ENCODE measurements at places on chromosomes 6 and 20.

DNA sequence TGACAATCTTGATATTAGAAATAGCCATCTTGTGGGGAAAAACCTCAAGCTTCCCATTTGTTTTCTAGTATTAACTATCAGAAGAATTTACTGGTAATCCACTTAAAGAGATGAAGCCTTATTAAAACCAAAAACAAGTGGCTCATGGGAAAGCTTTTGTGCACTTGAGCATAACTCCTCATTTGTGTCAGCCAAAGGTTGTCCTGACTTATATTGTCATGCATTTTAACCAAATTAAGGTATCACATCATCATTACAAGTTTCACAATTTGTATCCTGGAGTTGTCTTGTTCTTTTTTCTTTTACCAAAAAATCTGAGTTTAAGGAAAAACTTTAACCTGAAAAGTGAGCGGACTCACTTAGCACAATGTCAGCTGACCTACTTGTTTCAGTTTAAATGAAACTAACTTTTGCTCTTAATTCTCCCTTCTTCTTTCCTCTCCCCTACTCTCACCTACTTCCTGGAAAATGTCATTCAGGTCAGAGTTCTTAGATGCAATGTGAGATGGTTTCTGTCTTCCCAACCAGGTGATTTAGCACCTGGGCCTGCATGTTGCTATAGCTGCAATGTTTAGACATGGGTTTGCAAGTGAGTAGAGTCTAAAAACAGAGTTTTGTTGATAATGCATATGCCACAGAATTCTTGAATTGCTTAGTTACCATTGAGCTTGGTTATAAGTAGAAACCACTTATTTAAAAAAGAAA lies 82.8 kb downstream of the TNFAIP3 start:
- no peak for DNase-seq

GRCh38 chr6:139172567-139172966 lies 37.7 kb downstream of the HECA start:
- DNase-seq: no peak

DNA sequence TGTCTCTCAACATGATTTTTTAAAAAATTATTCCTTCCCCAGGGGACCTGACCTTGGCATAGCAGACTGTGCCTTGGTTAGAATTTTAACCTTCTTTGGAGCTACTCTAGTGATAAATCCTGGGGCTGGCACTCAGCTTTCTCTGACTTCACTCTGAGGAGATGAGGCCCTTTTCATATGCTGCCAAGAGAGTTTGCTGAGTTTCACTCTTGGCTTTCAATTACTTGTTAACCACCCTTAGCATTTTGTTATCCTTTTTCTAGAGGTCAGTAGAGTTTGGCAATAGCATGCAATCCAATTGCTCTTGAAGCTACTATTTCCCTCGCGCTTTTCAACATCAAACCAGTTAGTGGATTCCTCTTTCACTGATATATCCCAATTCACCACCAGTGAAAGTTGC lies 920.3 kb downstream of the EYS start:
- DNase-seq: no peak

DNA sequence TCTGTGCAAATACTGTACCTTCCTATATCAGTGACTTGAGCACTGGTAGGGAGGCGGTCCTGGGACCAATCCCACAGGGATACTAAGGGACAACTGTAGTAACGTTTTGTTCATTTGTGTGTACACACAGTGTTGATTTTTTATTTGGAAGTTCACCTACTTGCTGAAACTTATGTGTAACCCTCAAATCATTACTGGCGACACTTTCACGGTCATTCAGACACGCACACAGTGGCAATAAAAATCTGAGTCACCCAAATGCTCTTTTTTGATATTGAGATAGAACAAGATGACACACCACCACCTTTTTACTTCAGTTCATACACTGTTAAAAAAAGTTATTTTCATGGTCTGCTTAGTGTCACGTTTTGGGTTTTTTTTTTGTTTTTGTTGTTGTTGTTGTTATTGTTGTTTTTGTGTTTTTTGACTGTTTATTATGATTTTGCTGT lies 79.8 kb downstream of the QKI start:
- DNase-seq: no peak

DNA sequence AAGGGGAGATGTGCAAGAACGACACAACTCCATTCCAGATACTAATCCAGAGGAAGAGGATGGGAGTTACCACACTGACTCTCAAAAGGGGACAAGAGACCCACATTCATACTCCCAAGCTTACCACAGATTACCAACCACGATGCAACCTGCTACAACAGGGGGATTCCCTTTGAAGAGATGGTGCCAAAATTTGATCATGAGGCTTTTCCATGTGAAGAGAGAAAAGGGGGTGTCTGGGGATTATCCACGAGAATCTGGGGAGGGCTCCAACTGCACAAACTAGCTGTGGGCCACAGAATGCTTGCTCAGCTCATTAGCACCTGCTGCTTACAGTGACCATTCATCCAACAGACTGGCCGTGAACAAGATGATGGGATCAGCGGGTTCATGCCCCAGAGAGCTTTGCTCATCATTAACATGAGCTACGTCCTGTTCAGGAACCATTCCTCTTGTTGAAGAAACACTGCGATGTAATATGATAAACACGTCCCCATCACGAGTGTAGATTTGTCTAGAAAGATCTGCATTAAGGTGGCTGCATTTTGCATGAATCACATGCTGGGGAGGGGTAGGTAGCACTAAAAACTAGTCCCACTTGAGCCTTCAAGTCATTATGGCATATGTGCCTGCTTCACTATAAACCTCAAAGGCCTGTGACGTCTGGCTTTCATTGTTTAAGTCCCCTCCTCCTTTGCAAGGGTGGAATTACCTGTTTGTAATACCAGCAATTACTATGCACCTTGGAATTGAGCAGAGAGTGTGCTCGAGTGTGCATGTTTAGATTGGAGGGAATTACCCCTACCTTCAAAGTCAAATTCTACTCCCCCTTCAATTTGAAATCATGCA lies 4.0 kb downstream of the PLAGL2 start:
- no peak for DNase-seq

GRCh38 chr6:130020073-130020906 lies 1.9 kb downstream of the L3MBTL3 start:
- no peak for DNase-seq

DNA sequence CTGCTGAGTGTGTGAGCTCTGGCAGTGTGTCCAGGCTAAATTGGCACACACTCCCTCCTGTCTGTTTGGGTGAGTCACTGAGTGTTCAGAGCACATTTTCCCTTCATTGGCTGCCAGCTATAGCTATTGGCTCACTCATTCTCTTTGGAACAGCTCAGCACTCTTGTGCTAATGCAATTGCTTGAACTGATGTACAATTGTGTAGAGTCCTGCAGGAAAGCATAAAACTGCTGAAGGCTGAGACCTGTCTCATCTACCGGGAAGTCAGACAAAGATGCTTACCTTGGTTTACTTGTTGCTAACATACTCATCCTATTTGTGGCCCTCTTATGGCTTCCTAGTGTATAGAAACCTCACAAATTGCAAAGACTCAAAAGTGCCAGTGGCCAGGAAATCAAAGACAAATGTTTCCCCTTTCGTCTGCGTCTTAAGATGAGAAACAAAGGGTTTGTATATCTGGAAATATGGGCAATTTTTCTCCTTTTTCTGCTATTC lies 351.0 kb downstream of the BCKDHB start:
- DNase-seq: peak; percentile 8

GRCh38 chr6:25930532-25931410 lies at the start of gene SLC17A2:
Gene SLC17A2 (minus strand): TSS chr6:25930691. CDS start chr6:25925796, 4,895 bp downstream.
- no peak for DNase-seq

DNA sequence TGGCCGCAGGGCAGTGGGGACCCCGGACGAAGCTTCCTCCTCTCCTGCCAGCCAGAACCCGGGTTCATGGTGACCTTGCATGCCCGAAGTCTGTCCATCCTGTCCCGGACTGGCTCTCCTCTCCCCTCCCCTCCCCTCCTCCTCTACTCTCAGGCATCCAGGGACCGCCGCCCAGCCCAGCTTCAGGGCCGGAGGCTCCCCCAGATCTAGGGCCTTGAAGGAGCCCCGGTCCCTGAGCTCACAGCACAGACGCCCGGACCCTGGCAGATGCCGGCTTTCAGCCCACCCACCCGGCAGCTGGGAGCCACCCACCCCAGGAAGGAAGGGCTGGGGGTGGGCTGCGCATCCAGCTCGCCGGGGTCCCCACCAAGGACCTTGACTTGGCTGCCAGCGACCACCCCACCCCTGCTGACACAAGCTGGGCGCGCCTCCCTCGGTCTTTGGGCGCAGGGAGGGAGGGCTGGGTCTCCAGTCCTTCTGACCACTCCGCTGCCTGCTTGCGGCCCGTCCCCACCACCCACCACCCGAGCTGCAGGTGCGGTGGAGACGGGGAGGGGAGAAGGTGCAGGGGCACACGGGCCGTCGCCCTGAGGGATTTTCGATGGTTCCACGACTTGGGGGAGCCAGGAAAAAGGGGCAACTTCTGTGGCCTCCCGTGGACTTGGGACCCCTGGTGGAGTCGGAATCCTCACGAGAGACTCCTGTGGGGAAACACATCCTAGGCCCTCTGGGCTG lies 5.8 kb upstream of the ABHD16B start:
- no peak for DNase-seq

DNA sequence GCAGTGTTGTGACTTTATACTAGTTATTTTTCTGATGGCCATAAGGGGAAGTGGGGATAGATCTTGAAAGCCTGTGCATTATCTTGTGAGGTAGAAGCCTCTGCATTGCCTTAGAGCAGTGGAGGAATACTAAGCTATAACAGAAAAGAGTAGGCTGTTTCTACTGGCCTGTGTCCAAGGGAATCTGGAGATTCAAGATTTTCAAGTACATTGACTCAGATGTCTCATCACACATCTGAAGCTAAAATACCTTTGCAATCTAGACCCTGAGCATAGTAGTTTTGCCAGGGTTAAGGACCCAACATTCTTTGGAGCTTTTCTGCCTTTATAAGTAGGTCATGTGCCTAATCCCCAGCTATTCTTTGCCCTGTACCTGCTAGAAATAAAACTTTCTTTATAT lies 272.3 kb downstream of the TENT5A start:
- DNase-seq: no peak

GRCh38 chr6:37897321-37897720 lies 77.8 kb downstream of the ZFAND3 start:
- DNase-seq: no peak

DNA sequence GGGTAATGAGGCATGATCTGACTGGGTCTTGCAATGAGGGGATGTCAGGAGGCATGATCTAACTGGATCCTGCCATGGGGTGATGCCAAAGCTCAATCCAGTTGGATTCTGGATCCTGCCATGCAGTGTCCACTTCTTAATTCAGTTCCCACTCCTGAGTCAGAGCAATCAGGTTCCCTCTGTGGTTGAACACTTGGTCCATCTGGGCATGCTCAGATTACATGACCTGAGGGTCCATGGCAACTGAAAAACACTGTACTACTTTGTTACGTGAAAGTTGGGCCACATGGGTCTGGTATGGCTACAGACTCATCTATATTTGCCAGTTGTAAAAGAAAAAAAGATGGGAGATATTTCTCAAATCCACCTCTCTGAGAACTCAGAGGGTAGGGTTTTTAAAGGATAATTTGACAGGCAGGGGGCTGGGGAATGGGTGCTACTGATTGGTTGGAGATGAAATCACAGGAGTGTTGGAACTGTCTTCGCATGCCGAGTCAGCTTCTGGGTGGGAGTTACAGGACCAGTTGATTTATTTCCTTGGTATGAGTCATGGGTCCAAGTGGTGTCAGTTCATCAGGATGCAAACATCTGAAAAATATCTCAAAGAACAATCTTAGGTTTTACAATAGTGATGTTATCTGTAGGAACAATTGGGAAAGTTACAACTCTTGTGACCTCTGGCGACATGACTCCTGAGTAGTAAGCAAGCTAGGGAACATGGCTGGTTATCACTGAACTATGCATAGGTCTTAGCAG lies 21.6 kb downstream of the C6orf163 start:
- no peak for DNase-seq

- no peak for DNase-seq
These were observed 698.1 kb downstream of the DHX35 start for GRCh38 chr20:39660226-39660625.

DNA sequence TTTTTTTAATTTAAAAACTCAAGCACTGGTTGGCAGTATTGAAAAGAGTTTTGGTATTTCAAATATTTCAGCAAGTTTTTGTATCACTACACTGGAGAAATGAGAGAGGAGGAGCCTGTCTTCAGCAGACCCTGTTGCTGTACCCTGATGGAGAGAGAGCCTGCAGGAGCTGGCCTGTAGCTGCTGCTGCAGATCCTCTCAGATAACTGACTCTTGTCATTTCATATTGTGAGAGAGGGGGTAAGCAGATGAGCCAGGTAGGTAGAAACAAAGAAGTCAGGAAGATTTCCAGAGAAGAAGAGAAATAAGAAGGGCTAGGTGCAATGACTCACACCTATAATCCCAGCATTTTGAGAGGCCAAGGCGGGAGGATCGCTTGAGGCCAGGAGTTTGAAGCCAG lies 64.1 kb upstream of the TBC1D7 start:
- no peak for DNase-seq

GRCh38 chr6:3383525-3383924 lies 73.3 kb downstream of the SLC22A23 start:
- no peak for DNase-seq

- no peak for DNase-seq
These were observed 4.5 kb upstream of the ZNF831 start for GRCh38 chr20:59159091-59159490.

DNA sequence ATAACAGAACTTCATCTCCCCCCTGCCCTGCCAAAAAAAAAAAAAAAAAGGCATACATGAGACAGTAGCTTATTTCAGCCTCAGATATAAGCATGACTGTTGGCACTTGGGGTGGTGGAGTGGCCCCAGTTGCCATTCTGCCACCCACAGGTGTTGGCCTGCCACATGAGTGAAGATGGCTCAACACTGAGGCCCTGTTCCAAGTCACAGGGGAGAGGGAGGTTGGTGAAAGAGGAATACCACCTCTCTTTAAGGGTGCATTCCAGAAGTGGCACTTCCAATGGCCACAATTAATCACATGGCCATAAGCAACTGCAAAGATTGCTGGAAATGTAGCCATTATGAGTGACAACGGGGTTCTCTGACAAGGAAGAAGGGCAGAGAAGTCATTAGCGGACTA lies 61.9 kb upstream of the JARID2 start:
- DNase-seq: no peak

GRCh38 chr6:143117108-143117507 lies 56.4 kb downstream of the AIG1 start:
- DNase-seq: no peak

- peak; percentile 92 for DNase-seq
These were observed 4.0 kb downstream of the CDKN1A start for GRCh38 chr6:36682328-36683144.

- no peak for DNase-seq
These were observed 75.1 kb downstream of the CDC40 start for GRCh38 chr6:110255211-110255750.

DNA sequence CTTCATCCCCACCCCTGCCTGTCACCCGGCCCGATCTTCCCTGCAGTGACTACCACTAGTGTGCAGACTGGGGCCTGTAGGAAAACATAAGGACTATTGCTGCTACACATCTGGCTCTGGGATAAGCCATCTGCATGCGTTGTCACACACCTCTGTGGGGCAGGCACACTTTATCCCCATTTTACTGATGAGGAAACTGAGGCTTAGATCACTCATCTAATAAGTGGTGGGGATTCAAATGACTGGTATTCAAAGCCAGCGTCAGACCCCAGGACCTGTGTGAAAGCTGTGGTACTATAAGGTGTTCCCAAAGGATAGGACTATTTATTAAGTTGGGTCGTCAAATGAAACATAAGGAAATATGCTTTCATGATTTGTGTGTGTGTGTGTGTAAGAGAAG lies 148.9 kb upstream of the RNF24 start:
- no peak for DNase-seq

Data from NCI-H2029 treated with DMSO at 0.1 percent for 48 hours (cell line).